ENCODE measurements at places on chromosomes 1 and 21. TPM values are rescaled to one million over a fixed set of nuclear protein-coding genes. Genes with fewer than 3 reads are reported as not detected.

The OR2G6 gene
- total RNA-seq: not detected

The C8B gene
- total RNA-seq: not detected

The C1orf50 gene
- total RNA-seq: 5.7 TPM

The SLC1A7 gene
- total RNA-seq: not detected

The KCNT2 gene
- total RNA-seq: 8.9 TPM

The KCNJ15 gene
- total RNA-seq: 0.52 TPM

The ZNF648 gene
- under 0.01 TPM for total RNA-seq

The TEKT2 gene
- 2.1 TPM for total RNA-seq

The TIAM1 gene
- 24.5 TPM for total RNA-seq

The FCER1A gene
- 0.52 TPM for total RNA-seq

The SSX2IP gene
- 7.8 TPM for total RNA-seq

The KRTAP21-2 gene
- not detected for total RNA-seq

The FLG2 gene
- not detected for total RNA-seq

The E2F2 gene
- total RNA-seq: 5.7 TPM

The RHEX gene
- 3.1 TPM for total RNA-seq

The TTC3 gene
- total RNA-seq: 262 TPM

The SLC27A3 gene
- 16.7 TPM for total RNA-seq

The AQP10 gene
- total RNA-seq: not detected

The SYPL2 gene
- 38.6 TPM for total RNA-seq

The MLLT11 gene
- total RNA-seq: 2.1 TPM

The ANKRD13C gene
- total RNA-seq: 50.6 TPM

The REN gene
- total RNA-seq: not detected

The VSIG8 gene
- not detected for total RNA-seq

The ASTN1 gene
- 3.7 TPM for total RNA-seq

The RPTN gene
- total RNA-seq: not detected

Measured in skeletal muscle tissue (tissue), 5 donors.